ENCODE measurements at places on chromosomes 2 and 18.

DNA sequence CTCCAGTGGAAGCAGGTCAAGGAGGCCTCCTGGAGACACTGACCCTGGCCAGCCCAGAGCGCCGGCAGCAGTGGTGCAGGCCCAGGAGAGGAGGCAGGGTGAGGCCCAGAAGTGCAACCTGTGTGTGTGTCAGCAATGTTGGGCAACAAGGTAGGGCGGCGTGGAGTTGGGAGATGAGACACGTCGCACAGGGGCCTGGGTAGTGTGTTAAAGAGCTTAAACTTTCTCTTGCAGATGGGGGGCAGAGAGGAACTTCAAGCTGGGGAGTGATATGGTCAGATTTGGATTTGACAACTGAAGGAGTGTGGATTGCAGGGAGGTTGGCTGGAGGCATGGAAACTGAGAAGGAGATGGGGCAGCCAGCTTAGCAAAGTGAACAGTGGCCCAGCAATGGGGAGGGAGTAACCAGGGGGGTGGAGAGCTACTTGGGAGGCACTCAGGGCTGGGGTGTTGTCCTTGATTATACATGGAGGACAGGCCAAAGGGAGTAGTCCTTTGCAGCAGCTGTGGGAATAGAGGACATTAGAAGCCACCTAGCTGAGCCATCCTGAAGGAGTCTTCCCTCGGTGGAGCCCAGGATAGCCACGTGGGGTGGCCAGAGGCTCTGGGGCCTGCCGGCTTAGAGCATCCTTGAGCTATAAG, 278.6 kb upstream of the HS6ST1 start:
- peak; percentile 17 for DNase-seq

DNA sequence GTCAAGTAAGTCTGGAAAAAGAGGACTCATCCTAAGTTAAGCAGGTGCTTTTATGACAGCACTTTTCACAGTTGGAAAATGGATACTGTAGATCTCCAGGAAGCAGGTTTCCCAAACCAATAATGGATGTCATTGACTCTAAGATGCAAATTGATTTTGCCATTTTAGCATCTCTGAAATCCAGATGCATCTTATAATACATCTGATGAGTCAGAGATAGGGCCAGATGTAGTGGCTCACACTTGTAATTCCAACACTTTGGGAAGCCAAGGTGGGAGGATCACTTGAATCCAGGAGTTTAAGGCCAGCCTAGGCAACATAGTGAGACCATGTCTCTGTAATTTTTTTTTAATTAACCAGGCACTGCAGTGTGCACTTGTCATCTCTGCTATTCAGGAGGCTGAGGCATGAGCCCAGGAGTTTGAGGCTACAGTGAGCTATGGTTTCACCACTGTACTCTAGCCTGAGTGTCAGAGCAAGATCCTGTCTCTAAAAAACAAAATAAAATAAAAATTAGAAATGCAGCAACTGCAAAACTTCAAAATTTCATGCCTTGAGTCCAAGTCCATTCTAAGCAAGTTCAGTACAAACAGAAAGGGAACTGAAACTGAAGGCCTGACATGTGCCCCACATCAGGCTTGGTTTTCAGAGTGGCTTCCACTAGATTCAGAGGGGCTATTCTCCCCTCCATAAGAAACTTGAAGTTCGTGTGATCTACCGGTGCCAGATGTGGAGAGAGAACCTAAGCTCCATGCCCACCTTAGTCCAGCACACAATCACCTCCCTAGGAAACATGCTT, 267.8 kb upstream of the NCKAP5 start:
- no peak for DNase-seq

- DNase-seq = no peak
Observed at GRCh38 chr2:237566401-237567235, at the start of gene PRLH. Gene PRLH (plus strand): TSS chr2:237566574. CDS start chr2:237566574, 0 bp downstream.

DNA sequence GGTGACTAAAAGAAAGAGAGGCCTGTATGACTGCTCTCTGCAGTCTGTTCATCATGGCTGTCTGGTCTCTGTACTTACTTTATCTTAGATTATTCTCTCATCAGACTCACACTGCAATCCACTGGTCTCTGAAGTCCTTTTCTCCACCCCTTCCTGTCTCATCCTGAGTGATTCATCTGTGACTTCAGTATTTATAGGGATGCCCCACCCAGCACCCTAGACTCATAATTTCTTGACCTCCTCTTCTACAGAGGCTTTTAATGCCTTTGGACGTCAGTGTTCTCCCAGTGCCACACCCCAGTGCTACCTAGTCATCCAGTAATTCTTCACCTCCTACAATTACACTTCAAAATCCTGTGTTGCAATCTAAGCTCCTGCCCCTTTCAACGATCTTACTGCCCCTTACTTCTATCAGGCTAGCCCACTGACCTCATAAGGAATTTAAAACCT, 14.9 kb upstream of the ITPRID2 start:
- no peak for DNase-seq

- no peak for DNase-seq
Observed at GRCh38 chr2:10283106-10284062, 19.3 kb upstream of the HPCAL1 start.
